ENCODE measurements at places on chromosomes 1 and 21.

GRCh38 chr1:71422221-71422620 is 341.4 kb upstream of the ZRANB2 start:
- no peak for DNase-seq

DNA sequence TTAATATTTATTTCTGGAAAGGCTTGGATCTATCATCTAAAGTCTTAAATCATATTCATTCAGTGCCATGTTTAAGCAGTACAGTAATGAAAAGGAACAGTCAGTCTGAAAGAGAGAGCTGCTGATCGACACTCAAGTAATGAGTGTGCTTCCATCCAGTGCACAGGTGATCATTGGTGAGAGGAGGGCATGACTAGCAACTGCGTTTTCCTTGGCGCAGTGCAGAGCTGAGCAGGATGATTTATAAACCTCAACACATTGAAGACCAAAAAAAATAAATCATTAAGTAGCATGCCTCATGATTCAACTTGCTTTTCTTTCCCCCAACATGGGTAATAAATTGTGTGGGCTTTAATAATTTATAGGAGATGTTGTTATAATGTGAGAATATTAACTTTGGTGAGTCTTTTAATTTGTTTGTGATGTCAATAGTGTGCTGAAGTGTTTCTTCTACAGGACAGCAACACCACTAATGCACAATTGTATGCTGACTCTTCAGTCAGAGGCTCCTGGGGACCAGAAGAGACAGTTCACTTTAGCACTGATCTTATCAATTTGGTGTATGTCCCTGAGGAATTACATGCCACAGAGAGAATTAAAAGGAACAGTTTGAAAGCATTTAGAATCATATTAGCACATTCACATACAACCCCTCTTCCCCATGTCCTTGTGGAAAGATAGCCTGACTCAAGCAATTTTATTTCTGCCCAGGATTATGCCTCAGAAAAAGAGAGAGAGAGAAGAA is 199.7 kb upstream of the ADGRL2 start:
- DNase-seq: no peak

DNA sequence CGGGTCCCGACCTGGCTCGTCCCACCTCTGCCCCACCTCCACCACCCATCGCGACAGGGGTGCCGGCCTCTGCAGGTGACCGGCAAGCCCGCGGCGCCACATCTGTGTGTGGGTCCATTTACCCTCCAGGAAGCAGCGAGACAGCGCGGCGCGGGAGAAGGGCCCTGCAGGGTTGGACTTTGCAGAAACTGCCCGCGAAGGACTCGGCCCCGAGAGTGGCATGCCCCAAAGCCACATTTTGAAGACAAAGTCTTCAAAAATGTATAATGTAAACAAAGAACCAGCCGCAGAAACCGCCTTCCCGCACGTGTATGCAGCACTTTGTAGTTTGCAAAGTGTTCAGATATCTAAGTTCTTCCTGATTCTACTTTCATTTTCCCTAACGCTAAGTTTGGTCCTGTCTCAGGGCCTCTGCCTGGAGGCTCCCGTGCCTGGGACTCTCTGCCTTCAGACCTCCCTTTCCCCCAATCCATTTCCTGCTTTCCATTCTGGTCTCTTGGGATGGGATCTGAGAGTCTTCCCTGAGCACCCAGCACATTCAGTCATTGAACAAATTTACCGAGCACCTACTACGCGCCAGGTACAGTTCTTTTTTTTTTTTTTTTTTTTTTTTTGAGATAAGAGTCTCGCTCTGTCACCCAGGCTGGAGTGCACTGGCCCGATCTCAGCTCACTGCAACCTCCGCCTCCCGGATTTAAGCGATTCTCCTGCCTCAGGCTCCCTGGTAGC is 524 bp upstream of the TMCO4 start:
- DNase-seq: peak; percentile 14

- no peak for DNase-seq
Observed at GRCh38 chr1:181482521-181483284, 614 bp upstream of the CACNA1E start.

DNA sequence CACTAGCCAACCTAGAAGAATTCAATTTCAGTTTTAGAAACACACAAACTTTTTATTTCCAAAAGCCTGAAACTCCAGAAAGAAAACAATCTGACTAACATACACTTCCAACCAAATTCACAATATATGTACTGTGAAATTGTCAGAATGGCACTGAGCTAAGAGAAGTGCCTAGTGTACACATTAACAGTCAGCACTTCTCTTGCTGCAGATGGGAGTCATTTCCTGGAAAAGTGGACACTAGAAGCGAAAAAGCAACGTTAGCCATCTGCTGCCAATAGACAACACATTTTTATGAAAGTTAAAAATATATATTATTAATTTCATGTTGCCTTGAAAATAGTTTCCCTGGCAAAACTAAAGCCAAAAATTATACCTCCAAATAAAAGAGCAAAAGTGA is 66.1 kb downstream of the EPS15 start:
- DNase-seq: no peak
